ENCODE measurements at places on chromosomes 1 and 21. TPM values are rescaled to one million over a fixed set of nuclear protein-coding genes. Genes with fewer than 3 reads are reported as not detected.

GRCh38 chr1:198867182-198867581, 228.3 kb downstream of the PTPRC start:
- no peak for DNase-seq

GRCh38 chr1:177053648-177054047, 110.9 kb downstream of the ASTN1 start:
- no peak for DNase-seq

DNA sequence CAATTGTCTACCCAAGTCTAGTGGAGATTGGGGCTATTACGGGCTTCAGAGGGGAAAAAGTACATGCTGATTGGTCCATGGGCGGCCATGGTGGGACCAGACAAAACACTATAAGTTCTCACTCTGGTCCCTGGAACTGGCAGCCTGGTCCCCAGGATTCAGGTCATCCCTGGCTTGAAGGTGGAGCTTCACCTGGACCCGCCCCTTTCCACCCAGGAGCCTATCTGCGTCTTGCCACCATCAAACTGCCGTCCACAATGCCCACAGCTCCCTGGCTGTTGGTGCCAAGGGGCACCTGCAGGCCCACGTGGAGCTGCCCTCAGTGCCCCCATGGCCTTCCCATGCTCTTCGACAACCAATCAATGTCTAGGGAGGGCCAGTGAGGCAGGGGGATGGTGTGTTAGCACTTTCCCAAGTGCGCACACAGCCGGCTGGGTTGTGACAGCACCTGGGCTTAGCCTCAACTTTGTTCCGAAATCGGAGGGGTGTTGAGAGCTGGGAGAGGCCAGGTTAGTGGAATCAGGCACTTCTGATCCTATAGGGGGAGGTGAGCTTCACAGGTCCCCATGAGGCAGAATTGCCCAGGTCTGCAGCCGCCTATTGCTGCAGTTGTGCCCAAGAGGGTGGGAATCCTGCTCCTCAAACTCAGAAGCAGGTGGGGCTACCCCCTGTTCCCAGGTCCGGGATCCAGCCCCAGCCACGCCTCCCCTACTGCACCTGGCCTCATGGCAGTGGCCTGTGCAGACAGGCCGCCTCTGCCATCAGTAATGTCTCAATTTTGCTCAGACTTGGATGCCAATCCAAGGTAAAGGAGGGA, 1369.4 kb upstream of the PRMT6 start:
- no peak for DNase-seq

DNA sequence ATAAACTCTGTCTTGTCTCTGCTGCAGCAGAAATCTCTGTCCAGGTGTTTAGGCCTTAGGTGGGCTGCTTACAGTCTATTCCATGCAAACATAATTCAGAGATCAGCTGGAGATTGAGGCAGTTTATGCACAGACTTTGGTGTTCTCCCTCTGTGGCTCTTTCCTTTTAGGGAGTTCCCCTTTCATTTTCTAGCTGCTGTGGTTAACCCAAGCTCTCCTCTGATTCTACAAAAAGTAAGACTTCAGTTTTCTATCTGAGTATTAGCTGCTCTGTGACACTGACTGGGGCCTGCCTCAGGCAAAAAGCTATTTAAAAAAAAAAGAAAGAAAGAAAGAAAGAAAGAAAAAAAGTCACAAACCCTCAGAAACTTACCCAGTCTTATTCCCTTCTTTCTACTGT, 211.1 kb downstream of the CAMTA1 start:
- DNase-seq = no peak

GRCh38 chr1:178871551-178872320, 859 bp upstream of the ANGPTL1 start:
- DNase-seq = no peak

- DNase-seq = no peak
Measured at GRCh38 chr1:56222914-56223540, 356.3 kb downstream of the PLPP3 start.

DNA sequence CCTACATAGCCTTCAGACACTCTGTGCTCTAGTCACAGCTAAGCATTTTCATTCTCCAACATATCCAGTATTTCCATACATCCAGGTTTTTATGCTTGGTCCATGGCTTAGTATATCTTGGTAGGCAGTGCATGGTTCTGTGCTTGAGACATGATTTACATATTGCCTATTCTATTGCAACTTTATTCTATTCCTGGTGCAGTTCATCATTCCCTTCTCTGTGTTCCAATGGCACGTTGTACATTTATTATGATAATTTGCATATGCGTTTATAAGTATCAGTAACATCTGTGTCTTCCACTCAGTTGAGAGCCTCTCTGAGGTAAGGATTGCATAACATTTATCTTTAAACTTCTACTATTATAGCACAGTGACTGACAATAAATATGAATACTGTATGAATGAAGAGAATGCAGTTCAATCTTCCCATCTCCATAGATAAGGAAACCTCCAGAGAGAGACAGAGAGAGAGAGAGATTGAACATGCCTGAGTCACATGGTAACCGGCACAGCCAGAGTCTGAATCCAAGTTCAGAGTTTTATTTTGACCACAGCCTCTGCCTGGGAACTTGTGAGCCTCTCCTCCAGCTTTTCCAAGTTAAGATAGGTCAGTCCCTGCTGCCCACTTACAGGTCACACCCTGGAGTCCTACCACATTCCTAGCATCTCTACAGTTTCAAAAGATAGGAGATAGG, 41.5 kb downstream of the PLPPR5 start:
- DNase-seq = no peak

GRCh38 chr1:170694172-170694926, 30.4 kb downstream of the PRRX1 start:
- DNase-seq = no peak

DNA sequence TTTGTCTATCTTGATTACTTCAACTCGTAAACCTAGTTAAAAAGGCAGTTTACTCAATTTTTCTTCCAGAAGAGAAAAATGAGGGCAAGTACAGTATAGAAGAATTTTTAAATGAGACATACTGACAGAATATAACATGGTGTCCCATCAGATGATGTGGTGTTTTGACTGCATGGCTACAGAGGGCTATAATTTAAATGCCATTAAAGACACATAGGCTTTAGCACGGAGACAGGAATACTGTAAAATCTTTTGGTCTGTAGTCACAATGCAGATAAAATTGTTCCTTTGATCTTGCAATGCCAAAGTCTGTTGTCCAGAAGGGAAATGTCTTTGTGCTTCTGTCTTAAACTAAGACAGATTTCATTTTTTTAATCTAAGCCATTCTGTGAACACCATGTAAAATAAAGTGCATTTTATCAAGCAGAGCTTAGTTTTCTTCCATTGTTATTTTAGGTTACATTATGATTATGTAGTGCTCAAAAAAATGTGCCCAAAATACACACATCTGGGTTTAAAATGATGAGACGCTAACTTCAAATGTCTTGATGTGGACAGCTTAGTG, 249.6 kb downstream of the PTPRC start:
- no peak for DNase-seq

DNA sequence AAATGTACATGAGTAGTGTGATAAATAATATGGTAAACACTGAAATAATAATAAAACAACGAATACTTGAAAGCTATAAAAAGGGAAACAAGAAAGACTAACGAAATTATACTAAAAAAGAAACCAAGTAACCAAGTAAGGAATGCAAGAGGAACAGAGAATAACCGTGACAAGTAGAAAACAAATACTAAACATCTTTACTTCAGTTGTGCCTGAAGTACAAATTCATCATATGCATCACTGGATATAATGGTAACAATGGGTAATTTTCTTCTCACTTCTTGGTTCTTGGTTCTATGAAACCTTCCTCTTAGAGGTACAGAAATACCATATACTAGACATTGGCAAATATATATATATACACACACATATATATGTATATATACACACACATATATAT, 1093.6 kb upstream of the B3GALT2 start:
- no peak for DNase-seq

GRCh38 chr21:45335761-45336534, 48.3 kb upstream of the POFUT2 start:
- no peak for DNase-seq

DNA sequence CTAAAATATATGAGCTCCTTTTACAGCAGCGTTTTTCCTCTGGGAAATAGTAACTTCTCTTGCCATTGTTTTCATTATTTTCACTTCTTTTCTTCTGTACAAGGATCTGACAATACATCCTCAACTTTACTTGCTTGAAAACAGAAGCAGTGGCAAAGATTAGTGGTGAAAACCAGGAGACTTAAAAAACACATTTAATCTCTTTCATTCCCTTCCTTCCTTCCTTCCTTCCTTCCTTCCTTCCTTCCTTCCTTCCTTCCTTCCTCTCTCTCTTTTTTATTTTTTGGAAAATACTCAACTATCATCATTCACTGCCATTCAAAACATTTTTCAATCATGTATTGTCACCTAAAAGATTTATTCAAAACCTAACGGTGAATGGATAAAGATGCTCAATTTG, 1411.4 kb downstream of the NCAM2 start:
- DNase-seq = no peak

DNA sequence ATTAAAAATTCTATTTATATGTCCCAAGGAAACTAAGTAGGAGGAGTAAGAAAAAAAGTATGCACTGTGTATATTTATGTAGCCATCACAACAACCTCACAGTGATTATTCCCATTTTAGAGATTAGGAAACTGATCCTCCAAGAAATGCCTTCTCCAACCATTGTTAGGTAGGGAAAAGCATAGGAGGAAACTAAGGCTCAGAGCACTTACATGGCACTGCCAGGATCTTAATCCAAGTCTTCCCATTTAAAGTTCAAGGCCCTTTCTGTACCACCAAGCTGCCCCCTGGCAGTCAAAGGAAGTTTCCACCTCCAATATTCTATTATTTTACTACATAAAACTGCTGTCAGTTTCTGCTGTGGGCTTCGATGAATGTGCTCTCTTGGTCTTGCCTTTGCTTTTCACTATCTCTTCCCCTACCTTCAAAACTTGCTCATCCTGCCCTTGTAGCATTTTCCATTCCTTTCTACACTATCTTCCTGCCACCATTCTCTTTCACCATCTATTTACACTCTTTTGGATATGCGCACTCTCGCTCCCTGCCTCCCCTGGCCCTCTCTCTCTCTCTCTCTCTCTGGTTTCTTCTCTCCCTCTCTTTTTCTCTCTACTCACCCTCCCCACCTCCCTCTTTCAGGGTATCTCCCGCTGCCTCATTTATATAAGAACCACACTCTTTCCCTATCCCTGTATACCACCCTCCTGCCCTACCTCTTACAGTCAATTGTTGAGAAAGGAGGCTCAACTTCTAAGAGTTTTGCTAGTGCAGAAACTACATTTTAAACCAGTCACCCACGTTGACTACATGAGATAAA, 34.0 kb downstream of the PUM1 start:
- DNase-seq = no peak

DNA sequence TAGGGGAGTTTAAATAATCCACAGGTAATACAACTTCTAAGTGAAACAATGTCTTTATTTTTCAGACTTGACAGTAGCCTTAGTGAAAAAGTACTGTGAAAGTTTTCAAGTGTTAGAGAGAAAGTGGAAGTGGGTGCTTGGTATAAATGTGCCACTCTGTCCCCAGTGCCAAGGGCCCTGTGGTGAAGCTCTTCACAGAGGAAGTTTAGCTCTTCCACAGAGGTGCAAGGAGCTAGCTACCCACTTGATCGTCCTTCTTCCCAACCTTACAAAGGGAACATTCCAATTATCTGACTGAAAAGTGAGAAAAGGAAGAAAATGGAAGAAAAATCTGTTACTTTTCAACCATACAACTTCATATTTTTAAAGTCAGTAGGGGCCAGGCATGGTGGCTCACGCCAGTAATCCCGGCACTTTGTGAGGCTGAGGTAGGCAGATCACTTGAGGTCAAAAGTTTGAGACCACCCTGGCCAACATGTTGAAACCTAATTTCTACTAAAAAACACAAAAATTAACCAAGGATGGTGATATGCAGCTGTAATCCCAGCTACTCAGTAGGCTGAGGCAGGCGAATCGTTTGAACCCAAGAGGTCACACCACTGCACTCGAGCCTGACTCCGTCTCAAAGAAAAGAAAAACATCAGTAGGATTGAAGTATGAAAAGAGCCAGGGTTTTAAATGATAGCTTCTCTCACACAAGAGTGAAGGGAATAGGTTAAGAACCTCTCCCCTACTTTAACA, 41.0 kb upstream of the PTPRC start:
- no peak for DNase-seq

The OR2L8 gene
- total RNA-seq = 0.21 TPM

The DIO1 gene
- total RNA-seq = not detected

The CELA2A gene
- not detected for total RNA-seq

The TCP10L gene
- 1.3 TPM for total RNA-seq

The EVI5 gene
- 60.8 TPM for total RNA-seq

The OR2T2 gene
- not detected for total RNA-seq

The PYCR2 gene
- 121 TPM for total RNA-seq

Data from activated T-helper 2 cell treated with anti-CD3 and anti-CD28 coated beads, Interferon-gamma antibody, Interleukin-2, Interleukin-4, amounts not matched to agents 10 μg/mL and 5 μg/mL and 100 μg/mL, durations not matched to agents 14 hours and 24 hours and 36 hours (primary cell).